ENCODE measurements at places on chromosomes 12 and 14. TPM values are rescaled to one million over a fixed set of nuclear protein-coding genes. Genes with fewer than 3 reads are reported as not detected.

DNA sequence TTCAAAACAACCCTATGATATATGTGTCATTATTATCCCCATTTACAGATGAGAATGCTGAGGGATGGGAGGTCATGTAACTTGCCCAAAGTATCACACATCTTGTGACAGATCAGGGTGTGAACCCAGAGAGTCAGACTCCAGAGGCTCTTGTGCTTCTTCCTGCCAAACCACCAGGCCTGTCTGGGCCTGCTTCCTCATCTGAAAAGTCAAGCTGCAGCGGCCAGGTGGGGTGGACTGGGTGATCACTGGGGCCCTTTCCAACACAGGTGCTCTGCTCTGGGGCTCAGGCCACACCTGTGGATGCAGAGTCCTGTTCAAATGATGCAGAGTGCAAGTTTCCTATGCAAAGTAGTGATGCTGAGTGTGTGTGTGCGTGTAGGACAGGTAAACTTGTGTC lies 26.7 kb downstream of the TSPAN11 start:
- H3K4me1 ChIP-seq: no peaks in the 10 kb centered on the region
- H3K4me3 ChIP-seq: no peak overlapping the region
- no peaks in the 10 kb centered on the region for H3K36me3 ChIP-seq
- H3K27ac ChIP-seq: no peak overlapping the region
- no peaks in the 10 kb centered on the region for H3K27me3 ChIP-seq

TAS2R30 gene
- total RNA-seq: 3.1 TPM

GRCh38 chr14:102145395-102145794 lies 5.7 kb downstream of the WDR20 start:
- no peaks in the 10 kb centered on the region for H3K36me3 ChIP-seq
- DNase-seq: no peak
- H3K27ac ChIP-seq: no peak overlapping the region
- H3K27me3 ChIP-seq: no peaks in the 10 kb centered on the region

KRT6C gene
- total RNA-seq: not detected

DNA sequence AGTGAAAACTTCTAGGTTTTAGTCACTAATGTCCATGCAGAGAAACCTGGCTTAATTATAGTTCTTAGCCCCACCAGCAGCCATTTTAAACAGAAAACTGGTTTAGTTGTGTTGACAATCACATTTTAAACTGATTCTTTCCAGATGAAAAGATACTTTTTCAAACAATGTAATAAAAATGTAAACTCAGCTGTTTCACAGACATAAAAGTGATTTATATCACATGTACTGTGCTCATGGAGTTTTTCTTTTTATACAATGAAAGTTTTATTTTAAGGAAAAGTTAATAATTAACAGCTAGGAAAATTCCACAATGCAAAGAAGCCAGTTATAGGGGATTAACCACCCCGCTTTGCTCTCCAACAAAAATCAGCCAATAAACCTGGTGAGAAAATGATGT lies 129.7 kb downstream of the PAX9 start:
- H3K27me3 ChIP-seq: peaks cover 3% of the 10 kb centered on the region
- H3K4me3 ChIP-seq: no peak overlapping the region
- H3K27ac ChIP-seq: no peak overlapping the region
- no peaks in the 10 kb centered on the region for H3K4me1 ChIP-seq
- H3K36me3 ChIP-seq: no peaks in the 10 kb centered on the region

DNA sequence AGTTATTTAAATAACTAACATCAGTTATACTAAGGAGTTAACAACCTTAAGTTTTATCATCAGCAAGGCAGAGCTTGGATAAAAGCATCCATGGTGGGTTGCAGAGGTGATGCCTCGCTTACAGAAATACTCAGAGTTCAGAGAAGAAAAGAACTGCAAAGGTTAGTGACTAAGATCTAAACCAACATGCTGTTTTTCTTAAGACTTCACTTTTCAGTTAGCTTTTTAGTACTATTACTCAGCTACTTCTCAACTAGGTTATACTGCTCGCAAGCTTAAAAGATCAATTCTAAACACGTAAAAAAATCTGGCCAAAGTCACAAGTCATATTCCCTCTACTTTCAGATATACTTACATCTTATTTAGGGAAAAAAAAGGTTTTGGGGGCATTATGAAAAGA lies 2.8 kb downstream of the PPP1CC start:
- H3K36me3 ChIP-seq: no peaks in the 10 kb centered on the region
- no peak overlapping the region for H3K27ac ChIP-seq
- H3K27me3 ChIP-seq: no peaks in the 10 kb centered on the region

FAM181A gene
- total RNA-seq: not detected

- H3K27ac ChIP-seq: no peak overlapping the region
- no peaks in the 10 kb centered on the region for H3K36me3 ChIP-seq
- H3K4me3 ChIP-seq: no peak overlapping the region
These were observed 54.6 kb downstream of the NUAK1 start for GRCh38 chr12:106084014-106084671.

GRCh38 chr14:77301103-77301502 lies 19.6 kb downstream of the POMT2 start:
- peaks cover 5% of the 10 kb centered on the region for H3K4me1 ChIP-seq
- H3K36me3 ChIP-seq: peaks cover 9% of the 10 kb centered on the region
- H3K27me3 ChIP-seq: no peaks in the 10 kb centered on the region
- no peak overlapping the region for H3K27ac ChIP-seq
- H3K4me3 ChIP-seq: no peak overlapping the region
- DNase-seq: peak; percentile 95

DNA sequence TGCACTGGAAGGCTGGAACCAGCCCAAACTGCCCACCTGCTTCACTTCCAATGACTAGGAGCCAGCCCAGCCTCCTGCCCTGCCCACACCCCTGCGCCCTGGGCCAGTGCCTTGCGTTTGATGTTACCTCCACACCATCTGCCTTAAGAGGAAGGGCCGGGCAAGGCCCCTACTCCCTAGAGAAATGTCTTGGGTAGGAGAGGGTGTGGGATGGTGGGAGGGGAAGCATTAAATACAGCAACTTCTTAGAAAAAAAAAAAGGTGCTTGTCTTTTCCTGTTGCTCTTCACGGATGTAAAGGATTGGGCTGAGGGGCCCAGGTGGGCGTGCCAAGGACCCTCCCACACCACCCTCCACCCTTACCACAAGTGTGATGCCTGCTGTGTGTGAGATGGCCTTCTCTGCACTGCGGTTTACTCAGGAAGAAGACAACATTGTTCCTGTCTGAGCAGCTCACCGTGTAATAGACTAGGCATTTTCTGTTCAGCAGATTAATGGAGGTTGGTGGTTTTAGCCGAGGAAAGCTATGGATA lies 99.9 kb downstream of the NINJ2 start:
- H3K27ac ChIP-seq: peak overlapping the region; percentile 89
- DNase-seq: no peak
- no peaks in the 10 kb centered on the region for H3K27me3 ChIP-seq
- no peaks in the 10 kb centered on the region for H3K4me1 ChIP-seq
- H3K4me3 ChIP-seq: no peak overlapping the region

TAS2R50 gene
- 0.54 TPM for total RNA-seq

- no peaks in the 10 kb centered on the region for H3K36me3 ChIP-seq
- H3K27ac ChIP-seq: peak within 1 kb of the TSS; percentile 90
- H3K27me3 ChIP-seq: no peaks in the 10 kb centered on the region
- peak within 1 kb of the TSS; percentile 99 for H3K4me3 ChIP-seq
These were observed at the start of gene TUBA1A for GRCh38 chr12:49188916-49189367. Gene TUBA1A, minus strand, starts transcription at chr12:49189080. Its CDS starts 101 bp downstream, at chr12:49188979.

DNA sequence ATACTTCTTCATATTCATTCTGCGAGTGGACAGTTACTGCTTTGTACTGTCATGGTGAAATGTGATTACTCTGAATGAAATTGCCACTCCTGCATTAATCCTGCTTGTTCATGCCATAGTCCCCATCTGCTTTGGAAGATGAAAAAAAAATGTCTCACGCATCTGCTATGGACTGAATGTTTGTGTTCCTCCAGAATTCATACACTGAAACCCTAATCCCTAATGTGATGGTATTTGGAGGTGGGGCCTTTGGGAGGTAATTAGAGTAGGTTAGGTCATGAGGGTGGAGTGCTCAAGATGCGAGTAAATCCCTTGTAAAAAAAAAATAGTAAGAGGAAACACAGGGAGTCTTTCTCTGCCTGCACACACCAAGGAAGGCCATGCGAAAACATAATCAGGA lies 427.2 kb downstream of the TMTC2 start:
- H3K36me3 ChIP-seq: no peaks in the 10 kb centered on the region
- H3K4me3 ChIP-seq: no peak overlapping the region
- H3K4me1 ChIP-seq: no peaks in the 10 kb centered on the region
- H3K27me3 ChIP-seq: no peaks in the 10 kb centered on the region

DNA sequence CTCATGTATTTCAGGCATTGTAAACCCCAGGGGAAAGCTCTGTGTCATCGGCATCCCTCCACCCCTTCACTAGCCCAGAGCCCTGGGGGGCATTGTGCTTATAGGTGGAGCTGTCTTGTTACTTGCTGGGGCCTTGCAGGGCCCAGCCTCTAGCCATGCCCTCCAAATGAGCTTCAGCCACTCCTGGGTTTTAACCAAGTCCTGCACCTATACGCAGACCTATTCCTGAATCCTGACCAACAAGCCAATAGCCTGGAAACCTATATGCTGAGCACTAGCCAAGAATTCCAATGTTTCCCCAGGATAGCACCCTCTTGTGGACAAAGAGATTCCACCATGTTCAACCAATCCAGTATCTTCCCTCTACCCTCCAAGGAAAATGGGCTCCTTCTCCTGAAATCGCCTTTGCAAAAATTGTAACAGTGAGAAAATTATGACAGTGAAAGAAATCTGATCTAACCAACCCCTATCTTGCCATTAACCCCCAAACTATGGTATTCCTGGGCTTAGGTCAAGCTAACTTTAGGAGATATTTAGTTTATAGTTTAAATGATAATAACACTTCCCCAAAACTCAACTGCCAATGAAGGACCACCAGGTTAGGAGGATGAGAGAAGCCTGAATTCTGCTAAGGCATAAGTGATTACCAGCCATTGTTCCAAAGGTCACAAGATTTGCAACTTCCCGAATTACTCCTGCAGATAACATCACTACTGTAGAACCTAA lies 55.5 kb downstream of the TTC7B start:
- H3K27me3 ChIP-seq: no peaks in the 10 kb centered on the region
- H3K4me3 ChIP-seq: no peak overlapping the region
- no peaks in the 10 kb centered on the region for H3K36me3 ChIP-seq
- H3K4me1 ChIP-seq: peaks cover 9% of the 10 kb centered on the region
- DNase-seq: no peak
- H3K27ac ChIP-seq: no peak overlapping the region

DNA sequence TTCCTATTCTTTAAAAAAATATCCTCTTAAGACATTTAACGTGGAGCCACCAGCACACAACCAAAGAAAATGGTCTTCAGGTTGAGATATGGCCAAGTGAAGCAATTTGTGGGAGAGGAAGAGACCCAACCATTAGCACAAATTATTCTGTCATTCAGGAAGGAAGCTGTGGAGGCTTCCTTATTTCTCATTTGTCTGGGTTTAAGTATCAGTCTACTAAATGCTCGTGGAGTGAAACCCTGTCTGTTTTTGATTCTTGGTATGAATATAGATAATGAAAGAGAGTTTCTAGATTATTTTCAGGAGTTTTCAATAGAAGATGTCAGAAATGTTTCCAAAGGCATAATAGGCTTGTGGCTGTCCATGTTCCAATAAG lies 125.1 kb downstream of the GPR65 start:
- H3K27ac ChIP-seq: peak overlapping the region; percentile 75
- H3K4me1 ChIP-seq: peaks cover 11% of the 10 kb centered on the region
- no peak overlapping the region for H3K4me3 ChIP-seq
- no peak for DNase-seq
- H3K27me3 ChIP-seq: no peaks in the 10 kb centered on the region

- H3K4me3 ChIP-seq: no peak overlapping the region
- no peak overlapping the region for H3K27ac ChIP-seq
- DNase-seq: no peak
- H3K4me1 ChIP-seq: no peaks in the 10 kb centered on the region
These were observed 279.7 kb upstream of the ATP2B1 start for GRCh38 chr12:89988188-89988915.

DNA sequence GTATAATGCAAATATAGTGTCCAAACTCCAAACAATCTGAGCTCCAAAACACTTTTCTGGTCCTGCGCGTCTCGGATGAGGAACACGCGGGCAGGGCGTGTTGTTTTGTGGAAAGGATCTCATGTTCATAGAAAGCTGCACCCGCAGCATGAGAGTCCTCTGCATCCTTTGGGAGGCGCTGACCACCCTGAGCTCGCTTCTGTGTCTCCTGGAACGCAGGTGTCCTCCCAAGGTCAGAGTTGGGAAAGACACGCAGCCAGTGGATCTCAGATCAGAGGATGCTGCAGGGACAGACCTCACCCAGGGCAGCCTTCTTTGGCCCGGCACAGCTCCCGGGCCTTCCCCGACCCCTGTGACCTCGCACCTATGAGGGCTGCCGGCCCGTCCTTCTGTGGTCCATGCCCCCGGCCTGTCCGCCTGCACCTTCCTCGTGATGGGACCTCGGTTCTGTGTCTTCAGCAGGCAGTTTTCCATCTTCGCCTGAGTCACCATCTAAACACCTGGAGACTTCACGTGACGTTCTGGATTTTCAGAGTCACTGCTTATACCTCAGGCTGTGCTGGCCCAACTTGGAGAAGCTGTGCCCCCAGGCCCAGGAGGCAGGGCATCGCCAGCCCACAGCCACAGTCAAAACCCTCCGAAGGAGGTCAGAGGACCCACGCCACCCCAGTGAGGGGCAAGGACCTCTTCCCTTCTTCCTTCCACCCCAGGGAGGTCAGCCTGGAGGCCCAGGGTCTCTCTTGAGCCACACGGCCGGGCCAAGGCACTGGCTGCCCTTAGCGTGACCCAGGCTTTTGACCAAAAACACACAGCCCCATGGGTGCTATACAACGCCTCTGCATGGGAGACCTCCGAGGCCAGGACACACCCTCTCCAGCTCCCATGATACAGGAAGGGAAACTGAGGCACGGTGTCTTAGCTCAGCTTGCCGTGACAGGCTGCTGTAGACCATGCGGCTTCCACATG lies 25.9 kb downstream of the MMP17 start:
- no peak overlapping the region for H3K4me3 ChIP-seq
- H3K4me1 ChIP-seq: no peaks in the 10 kb centered on the region
- H3K27ac ChIP-seq: no peak overlapping the region

Measured in adrenal gland (tissue), 19 donors.